Endodermal cell (in vitro differentiated cells): ENCODE measurements at places on chromosomes 12 and 14. TPM values are rescaled to one million over a fixed set of nuclear protein-coding genes. Genes with fewer than 3 reads are reported as not detected.

DNA sequence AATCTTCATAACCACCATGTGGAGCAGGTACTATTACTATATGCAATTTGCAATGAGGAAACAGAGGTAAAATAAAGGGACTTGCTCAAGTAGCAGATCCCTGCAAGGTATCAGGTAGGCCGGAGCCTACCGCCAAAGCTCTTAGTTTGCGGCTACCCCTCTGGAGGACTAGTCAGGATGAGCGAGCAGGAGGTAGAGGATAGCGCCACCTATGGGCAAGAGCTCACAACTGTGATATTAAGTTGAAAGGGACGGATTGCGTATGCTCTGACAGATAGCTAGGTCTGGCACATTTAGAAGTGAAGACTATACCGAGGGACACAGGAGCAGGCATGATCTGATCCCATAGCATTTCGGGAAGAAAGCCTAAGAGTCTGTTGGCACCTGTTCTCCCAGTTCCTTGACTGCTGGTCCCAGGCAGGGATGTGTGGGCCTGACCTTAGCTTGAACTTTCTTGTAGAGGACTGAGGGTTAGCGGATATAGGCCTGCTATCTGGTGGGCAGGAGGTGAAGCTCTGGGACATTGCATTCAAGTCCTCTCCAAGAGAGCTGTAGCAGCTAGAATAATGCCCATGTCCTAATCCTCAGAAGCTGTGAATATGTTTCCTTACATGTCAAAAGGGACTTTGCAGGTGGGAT lies 48.0 kb downstream of the SLC17A8 start:
- no peaks in the 10 kb centered on the region for H3K4me1 ChIP-seq
- DNase-seq, result peak; percentile 96
- H3K4me3 ChIP-seq, result no peak overlapping the region
- no peaks in the 10 kb centered on the region for H3K27me3 ChIP-seq
- no peak overlapping the region for H3K27ac ChIP-seq

DNA sequence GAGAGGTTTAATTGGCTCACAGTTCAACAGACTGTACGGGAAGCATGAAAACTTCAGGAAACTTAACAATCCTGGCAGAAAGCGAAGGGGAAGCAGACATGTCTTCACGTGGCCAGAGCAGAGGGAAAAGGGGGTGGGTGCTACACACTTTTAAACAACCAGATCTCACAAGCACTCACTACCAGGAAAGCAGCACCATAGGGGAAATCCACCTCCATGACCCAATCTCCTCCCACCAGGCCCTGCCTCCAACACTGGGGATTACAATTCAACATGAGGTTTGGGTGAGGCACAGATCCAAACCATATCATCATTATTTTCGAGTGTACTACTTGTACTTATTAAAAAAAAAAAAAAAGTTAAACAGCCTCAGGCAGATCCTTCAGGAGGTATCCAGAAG lies 29.9 kb downstream of the RXYLT1 start:
- no peaks in the 10 kb centered on the region for H3K27me3 ChIP-seq
- H3K4me3 ChIP-seq, result no peak overlapping the region
- no peak overlapping the region for H3K27ac ChIP-seq

DNA sequence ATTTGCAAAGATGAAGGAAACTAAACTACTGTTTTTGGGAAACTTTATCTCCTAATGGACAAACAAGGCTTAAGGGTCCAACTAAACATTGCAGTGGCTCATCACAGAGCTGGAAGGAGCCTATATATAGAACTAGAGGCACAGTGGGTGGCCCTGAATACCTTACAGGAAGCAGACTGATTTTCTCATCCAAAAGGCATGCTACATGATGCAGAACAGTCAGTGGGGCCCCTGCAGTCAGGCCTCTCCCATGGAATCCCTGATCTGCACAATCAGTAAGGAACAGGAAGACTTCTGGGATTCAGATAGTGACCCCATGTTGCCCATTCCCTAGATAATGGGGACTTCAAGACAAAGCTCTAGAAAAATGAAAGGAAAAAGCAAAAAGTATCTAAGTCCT lies 1.9 kb upstream of the LLPH start:
- H3K27me3 ChIP-seq, result no peaks in the 10 kb centered on the region
- H3K4me1 ChIP-seq, result peaks cover 4% of the 10 kb centered on the region
- H3K4me3 ChIP-seq, result peak overlapping the region; percentile 87
- peak; percentile 76 for DNase-seq

GRCh38 chr12:67451206-67451605 lies 182.0 kb downstream of the CAND1 start:
- no peaks in the 10 kb centered on the region for H3K27me3 ChIP-seq
- no peak overlapping the region for H3K4me3 ChIP-seq
- no peak overlapping the region for H3K27ac ChIP-seq
- H3K36me3 ChIP-seq, result no peaks in the 10 kb centered on the region

DNA sequence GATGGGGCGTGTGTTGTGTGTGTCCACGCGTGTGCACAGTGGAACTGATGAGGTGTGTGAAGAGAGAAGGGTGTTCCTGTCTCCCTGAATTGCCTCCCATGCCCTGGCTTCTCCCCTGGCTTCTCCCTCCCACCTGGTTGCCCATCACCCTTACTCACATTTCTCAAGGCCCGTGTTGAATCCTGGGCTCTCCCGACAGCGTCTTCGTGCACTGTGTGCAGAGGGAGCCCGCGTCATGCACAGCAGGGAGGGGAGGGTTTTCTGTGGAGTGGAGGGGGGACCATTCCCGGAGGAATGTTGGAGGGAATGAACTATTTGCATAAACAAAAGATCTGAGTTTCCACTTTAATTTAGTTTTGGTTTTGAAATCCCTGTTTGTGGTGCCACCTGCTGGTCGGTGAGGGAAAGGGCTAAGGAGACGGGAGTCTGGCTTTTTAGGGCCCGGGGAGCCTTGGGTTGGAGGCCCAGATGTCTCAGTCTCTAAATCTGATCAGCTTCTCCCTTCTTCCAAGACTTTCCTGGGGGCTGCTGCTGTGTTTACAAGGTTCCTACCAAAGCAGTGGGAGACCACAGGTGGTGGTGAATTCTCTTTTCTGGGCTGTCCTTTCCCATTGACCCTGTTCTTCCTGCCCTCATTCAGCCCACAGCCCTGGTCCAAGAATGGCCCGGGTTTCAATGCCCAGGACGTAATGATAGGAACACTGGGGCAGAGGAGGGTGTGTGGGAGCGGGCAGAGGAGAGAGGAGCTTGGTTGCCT lies at the start of gene C1R:
C1R (minus strand) TSS at position 217 of the 757 bp plus-strand sequence; CDS start at position 160, 57 bp downstream.
- no peaks in the 10 kb centered on the region for H3K27me3 ChIP-seq
- H3K4me3 ChIP-seq, result no peak within 1 kb of the TSS
- DNase-seq, result peak; percentile 92
- H3K4me1 ChIP-seq, result no peaks in the 10 kb centered on the region

- H3K36me3 ChIP-seq, result no peaks in the 10 kb centered on the region
- no peak overlapping the region for H3K27ac ChIP-seq
- no peaks in the 10 kb centered on the region for H3K27me3 ChIP-seq
- peak; percentile 64 for DNase-seq
- H3K4me3 ChIP-seq, result no peak overlapping the region
These were observed 322.9 kb downstream of the TMEM117 start for GRCh38 chr12:44158746-44159145.

DNA sequence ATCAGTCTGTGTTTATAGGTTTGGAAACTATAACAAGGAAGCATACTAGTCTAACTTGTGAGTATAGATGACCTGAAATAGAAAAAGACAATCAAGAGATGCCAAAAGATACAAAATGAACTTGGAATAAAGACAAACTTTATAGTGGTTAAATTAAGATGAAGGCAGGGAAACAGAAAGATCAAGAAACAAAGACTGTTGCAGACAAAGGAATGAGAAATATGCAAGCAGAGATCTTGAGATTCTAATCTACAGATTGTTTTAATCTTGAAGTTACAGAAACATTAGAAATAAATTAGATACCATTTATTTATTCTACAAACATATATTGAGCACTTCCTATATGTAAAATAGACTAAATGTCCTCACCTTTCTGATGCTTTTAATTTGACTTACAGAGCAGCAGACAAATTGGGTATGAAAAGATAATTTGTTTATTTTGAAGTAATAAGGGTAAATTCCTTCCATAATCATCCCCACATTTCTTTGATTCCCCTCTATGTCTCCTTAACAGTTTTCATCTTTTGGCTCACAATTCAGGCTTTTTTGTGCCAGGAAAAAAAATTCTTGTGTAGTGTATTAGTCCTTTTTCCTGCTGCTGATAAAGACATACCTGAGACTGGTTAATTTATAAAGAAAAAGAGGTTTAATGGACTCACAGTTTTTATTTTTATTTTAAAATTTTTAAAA lies 134.4 kb downstream of the KITLG start:
- no peaks in the 10 kb centered on the region for H3K27me3 ChIP-seq
- H3K4me3 ChIP-seq, result no peak overlapping the region
- H3K36me3 ChIP-seq, result no peaks in the 10 kb centered on the region
- no peaks in the 10 kb centered on the region for H3K4me1 ChIP-seq

GRCh38 chr12:81998761-81999378 lies 239.7 kb upstream of the PPFIA2 start:
- H3K27ac ChIP-seq, result no peak overlapping the region
- DNase-seq, result no peak
- H3K36me3 ChIP-seq, result no peaks in the 10 kb centered on the region
- H3K27me3 ChIP-seq, result no peaks in the 10 kb centered on the region
- no peak overlapping the region for H3K4me3 ChIP-seq

GRCh38 chr14:31388687-31389413 lies 31.5 kb downstream of the HEATR5A start:
- DNase-seq, result no peak
- no peaks in the 10 kb centered on the region for H3K4me1 ChIP-seq
- no peaks in the 10 kb centered on the region for H3K27me3 ChIP-seq
- H3K27ac ChIP-seq, result no peak overlapping the region
- peaks cover 21% of the 10 kb centered on the region for H3K36me3 ChIP-seq
- H3K4me3 ChIP-seq, result no peak overlapping the region

GRCh38 chr14:28876572-28876945 lies 110.0 kb downstream of the FOXG1 start:
- H3K4me3 ChIP-seq, result no peak overlapping the region
- H3K36me3 ChIP-seq, result no peaks in the 10 kb centered on the region
- no peak for DNase-seq
- peak overlapping the region; percentile 58 for H3K27ac ChIP-seq
- H3K4me1 ChIP-seq, result no peaks in the 10 kb centered on the region

- H3K36me3 ChIP-seq, result peaks cover 81% of the 10 kb centered on the region
- peak; percentile 89 for DNase-seq
- H3K27ac ChIP-seq, result no peak overlapping the region
- H3K27me3 ChIP-seq, result no peaks in the 10 kb centered on the region
- no peaks in the 10 kb centered on the region for H3K4me1 ChIP-seq
These were observed 28.6 kb downstream of the SUDS3 start for GRCh38 chr12:118404876-118405521.

GRCh38 chr12:31536672-31537071 lies 54.3 kb downstream of the DENND5B start:
- no peak for DNase-seq
- H3K36me3 ChIP-seq, result no peaks in the 10 kb centered on the region
- H3K4me3 ChIP-seq, result no peak overlapping the region
- peaks cover 3% of the 10 kb centered on the region for H3K4me1 ChIP-seq
- H3K27ac ChIP-seq, result no peak overlapping the region
- no peaks in the 10 kb centered on the region for H3K27me3 ChIP-seq

- no peak for DNase-seq
- no peaks in the 10 kb centered on the region for H3K36me3 ChIP-seq
- no peak overlapping the region for H3K27ac ChIP-seq
- H3K4me3 ChIP-seq, result no peak overlapping the region
These were observed 32.9 kb downstream of the CALM1 start for GRCh38 chr14:90429754-90430153.

DNA sequence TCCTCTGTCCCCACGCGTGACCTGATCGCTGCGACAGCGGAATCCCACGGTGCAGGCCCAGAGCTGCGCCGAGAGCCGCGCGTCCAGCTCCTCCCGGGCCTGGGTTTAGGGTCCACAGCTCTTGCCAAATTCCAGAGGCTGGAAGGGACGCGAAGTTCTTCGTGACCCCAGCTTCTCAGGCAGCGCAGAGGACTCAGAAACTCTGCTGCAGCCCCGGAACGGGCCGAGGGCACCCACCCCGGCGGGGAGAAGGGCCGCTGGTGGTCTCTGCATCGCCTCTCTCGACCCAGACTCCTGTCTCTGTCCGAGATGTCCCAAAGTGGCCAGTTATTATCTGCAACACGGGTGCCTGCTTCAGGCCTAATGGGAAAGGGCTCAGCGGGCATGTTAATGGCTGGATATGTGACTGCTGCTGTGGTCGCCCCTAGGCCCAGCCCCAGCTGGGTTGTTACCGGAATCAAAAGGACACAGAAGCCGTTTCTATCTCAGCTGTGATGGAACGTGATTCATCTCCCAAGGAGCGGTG lies 236.4 kb downstream of the VRK1 start:
- peaks cover 60% of the 10 kb centered on the region for H3K27me3 ChIP-seq
- H3K36me3 ChIP-seq, result no peaks in the 10 kb centered on the region
- no peaks in the 10 kb centered on the region for H3K4me1 ChIP-seq
- DNase-seq, result peak; percentile 63

KRT1 gene
- not detected in 2 replicates for total RNA-seq

DACT1 gene
- total RNA-seq, result 4.2 and 6.3 TPM in 2 replicates

HSPB8 gene
- 9.7 to 15.4 TPM (median 11.8 TPM) in 3 replicates for total RNA-seq

TRPV4 gene
- total RNA-seq, result 9.5 to 15.0 TPM (median 14.2 TPM) in 3 replicates

PMCH gene
- total RNA-seq, result not detected in 3 replicates

CLEC4D gene
- total RNA-seq, result 0.66 and 0.70 TPM in 2 replicates

TGM1 gene
- 2.2 and 3.4 TPM in 2 replicates for total RNA-seq

PAH gene
- 1.9 and 2.0 TPM in 2 replicates for total RNA-seq

MYH6 gene
- total RNA-seq, result not detected in 2 replicates

SIX1 gene
- 0.13 and 0.41 TPM in 2 replicates for total RNA-seq

LPAR5 gene
- total RNA-seq, result 0.59 and 0.73 TPM in 2 replicates

MON2 gene
- 42.3 to 51.6 TPM (median 43.3 TPM) in 3 replicates for total RNA-seq

RFX4 gene
- total RNA-seq, result 0.09 TPM in 1 of 3 replicates, not detected in the others

KCNH3 gene
- total RNA-seq, result 1.5 and 1.8 TPM in 2 replicates

STRN3 gene
- 50.6 to 63.4 TPM (median 58.9 TPM) in 3 replicates for total RNA-seq

TAS2R19 gene
- 6.6 and 11.3 TPM in 2 replicates for total RNA-seq

KIF26A gene
- total RNA-seq, result 47.9 and 54.8 TPM in 2 replicates

MAP3K12 gene
- total RNA-seq, result 5.5 and 5.8 TPM in 2 replicates

PPP4R4 gene
- 2.6 and 4.6 TPM in 2 replicates for total RNA-seq

GUCY2C gene
- 2.4 and 2.6 TPM in 2 replicates for total RNA-seq
